AG09319 (cell line): ENCODE measurements at places on chromosomes 11 and 22.

- DNase-seq: no peak
These were observed 16.5 kb downstream of the TPCN2 start for GRCh38 chr11:69065147-69065710.

GRCh38 chr22:19640306-19640705 is 74.0 kb upstream of the SEPTIN5 start:
- no peak for DNase-seq

- no peak for DNase-seq
These were observed 164.5 kb downstream of the LUZP2 start for GRCh38 chr11:24661331-24661730.

DNA sequence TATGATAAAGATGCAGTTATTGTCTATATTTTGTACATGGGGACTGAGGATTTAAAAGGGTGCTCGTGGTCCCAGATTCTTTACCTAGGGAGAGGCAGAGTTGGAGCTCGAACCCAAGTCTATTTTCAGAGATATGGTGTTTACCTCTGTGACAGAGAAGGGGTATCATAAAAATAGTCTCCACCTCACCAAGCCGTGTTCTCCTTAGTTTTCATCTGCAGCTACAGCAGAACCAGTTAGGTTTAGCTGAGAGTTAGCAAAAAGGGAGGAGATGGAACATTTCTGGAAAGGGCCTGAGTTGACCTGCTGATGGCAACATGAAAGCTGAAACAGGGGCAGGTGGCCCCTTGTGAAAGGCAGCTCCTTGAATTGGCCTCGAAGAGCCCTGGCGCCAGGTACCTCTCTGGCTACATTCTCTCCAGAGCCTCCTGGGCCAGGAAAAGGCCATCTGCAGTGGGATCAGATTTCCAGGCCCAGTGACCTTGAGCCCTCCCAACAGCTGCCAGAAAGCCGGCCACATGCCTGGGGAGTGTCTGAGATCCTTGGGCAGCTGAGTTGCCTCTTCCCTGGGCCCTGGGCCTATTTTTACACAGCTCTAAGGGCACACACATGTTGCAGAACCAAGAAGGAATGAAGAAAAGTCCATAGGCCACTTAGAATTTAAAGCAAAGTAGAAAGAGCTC is 136.6 kb downstream of the NAV2 start:
- no peak for DNase-seq

DNA sequence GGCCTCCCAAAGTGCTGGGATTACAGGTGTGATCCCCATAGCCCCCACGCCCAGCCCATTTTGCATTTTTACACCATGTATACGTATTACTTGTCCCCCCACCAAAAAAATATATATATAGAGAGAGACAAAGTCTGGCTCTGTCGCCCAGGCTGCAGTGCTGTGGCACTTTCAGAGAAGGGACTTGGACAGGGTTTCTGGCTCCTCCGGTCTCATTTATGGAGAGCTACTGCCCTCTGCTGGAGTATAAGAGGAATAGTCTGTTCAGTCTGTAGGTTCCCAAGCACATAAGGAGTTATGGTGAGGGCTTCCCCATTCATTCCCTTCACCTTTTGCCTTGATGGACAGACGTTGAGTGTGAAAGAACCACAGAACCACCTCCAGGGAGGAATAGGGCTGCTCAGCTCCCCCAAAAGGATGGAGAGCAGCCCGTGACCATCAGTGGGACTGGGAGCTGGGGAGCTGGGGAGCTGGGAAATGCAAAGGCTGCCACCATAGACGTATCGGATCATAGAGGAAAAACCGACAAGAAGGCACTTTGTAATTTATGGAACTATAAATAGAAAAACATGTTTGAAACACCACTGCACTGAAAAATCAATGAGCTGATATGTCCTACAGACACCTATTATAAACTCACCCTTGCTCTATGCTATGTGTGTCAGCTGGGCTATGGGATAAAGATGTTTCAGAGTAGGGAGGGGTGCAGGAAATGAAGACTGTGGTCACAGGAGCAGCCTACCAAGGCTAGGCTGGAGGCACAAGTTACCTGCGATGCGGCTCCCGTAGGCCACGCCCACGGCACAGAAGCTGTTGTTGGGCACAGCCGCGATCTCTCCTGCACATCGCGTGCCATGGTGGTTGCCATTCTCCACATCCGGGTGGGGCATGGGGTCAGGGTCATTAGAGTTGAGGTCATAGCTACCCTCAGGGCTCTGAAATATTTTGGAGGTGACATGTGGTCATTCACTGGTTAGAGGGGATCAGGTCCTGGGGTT is 5.2 kb downstream of the PCSK7 start:
- DNase-seq: peak; percentile 56

DNA sequence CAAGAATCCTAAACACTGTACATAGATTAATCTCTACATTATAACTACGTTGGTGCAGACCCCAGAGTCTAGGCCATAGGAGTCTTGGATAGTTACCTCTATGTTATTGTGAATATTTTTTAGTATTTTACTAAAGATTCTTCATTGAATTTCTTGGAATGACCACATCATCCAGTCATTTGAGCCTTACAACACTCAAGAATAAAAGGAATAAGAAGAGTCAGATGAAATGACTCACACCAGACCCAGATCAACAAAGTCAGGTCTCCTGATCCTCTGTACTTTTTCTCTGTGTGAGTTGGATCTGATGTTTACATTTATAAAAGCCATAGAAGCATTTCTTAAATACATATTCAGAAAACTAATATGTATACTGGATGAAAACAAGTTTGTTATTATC is 179.2 kb upstream of the ARHGAP20 start:
- no peak for DNase-seq

DNA sequence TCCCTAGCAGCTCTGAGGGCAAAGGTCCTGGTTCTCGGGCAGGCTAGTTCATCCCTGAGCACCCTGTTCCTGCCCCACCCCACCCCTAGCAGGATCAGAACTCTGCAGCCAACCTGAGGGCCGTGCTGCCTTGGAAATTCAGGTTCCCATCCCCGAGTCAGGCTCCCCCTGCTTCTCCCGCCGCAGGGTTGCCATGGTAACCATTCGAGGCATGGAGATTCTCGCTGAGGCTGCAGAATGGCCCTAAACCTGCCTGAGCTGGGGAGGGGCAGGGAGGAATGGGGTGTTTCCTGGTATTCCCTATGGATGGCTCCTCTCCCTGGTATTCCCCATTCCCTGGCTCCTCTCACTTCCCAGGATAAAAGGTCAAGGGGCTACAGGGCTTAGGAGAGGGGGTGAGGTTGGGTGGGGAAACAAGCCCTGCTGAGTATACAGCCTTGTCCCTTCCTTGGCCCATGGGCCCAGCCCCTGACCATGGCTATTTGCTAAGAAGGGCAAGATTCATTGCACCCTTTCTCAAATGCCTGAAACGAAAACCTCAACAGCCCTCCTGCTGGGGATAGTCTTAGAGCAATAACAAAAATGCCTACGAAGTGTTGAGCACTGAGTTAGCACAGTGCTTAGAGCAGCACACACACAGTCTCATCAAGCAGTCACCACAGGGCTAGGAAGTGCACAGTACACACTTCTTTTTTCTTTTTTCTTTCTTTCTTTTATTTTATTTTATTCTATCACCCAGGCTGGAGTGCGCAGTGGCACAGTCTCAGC is 58.7 kb downstream of the CHST1 start:
- no peak for DNase-seq

DNA sequence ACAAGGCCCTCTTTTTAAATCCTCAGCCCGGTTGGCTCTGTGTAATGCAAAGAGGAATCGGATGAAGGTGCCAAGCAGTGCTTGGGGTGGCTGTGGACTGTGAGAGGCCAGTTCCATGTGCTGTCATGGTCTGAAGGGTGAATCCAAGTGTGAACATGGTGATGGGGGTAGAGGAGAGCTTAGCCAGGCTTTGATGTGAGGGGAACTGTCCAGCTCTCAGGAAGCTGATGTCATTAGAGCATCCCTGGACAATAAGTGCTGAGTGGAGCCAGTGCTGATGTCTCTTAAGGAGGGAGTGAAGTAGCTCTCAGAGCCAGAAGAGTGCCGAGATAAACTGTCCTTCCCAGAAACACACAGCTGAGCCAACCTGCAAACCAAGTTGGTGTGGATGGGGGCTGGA is 53.6 kb downstream of the NAV2 start:
- no peak for DNase-seq

DNA sequence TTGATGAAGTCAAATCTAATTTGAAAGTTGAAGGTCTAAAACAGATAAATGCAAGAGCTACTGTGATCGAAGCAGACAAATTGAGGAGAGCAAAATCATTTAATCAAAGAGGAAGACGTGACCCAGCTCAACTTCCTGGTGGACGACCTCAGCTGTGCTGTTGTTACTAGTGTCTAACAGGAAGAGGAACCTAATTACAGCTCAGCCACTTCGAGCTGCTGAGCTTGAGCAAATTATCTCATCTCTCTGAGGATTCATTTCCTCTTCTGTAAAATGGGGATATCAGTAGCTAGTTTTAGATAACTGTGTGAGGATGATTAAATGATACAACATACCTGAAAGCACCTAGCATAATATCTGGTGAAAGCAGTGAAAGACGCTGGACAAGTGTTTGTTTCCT is 48.6 kb upstream of the OLFML1 start:
- no peak for DNase-seq

DNA sequence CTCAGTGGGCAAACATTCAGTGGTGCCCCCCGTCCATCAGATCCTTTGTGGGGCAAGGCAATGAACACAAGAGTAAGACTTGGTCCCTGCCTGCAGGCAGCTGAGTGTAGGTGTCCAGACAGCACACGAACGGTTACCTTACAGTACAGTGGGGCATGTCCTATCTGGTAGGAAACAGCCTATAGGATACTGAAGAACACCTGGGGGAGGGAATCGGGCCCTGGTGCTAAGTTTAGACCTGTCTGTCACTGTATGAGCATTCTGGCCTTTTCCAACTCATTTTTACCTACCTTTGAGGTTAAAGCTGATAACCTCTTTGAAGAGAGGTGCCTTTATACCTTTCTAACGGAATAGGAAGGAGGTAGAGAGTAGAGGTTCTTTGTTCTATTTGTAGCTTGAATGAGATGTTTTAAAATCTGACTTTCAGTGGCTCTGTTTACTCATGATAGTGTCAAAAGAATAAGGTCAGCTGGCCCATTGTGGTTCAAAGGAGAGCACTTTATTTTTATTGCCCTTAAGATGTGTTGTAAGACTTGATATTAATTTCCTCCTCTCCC is 8.9 kb downstream of the ZNRF3 start:
- no peak for DNase-seq

DNA sequence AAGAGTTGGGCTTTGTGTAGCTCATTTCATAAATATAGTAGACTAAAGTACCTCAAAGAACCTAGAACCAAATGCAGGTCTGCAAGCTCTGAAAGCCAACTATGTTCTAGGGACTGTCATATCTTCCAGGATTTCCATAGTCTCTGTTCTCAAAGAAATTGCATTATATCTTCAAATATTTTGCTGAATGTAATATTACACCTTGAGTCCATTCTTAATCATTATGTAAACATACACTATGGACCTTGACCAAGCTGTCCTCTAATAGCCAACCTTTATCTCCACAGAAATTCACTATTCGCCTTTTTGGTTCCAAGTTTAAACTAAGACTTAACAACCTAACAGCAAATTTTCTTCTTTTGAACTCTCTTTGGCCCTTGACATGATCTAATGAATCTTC is 678.7 kb upstream of the ARHGAP42 start:
- DNase-seq: no peak

DNA sequence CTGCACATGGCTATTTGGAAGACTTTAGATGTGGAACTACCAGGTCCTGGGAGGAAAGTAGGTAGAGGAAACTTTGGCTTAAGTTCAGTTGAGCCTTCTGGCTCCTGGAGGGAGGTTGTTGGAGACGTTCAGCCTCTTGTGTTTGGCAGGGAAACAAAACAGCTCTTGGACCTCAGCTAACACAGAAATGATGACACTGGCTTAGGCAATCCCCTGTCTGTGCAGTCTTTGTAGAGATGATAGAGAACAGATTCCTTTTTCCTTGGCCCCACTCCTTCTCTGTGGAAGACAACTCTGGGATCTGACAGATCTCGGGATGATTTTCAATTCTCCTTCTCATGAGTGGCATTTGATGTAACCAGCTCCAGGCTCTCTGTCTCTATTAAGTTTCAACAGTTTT is 428.5 kb downstream of the TMEM135 start:
- no peak for DNase-seq

DNA sequence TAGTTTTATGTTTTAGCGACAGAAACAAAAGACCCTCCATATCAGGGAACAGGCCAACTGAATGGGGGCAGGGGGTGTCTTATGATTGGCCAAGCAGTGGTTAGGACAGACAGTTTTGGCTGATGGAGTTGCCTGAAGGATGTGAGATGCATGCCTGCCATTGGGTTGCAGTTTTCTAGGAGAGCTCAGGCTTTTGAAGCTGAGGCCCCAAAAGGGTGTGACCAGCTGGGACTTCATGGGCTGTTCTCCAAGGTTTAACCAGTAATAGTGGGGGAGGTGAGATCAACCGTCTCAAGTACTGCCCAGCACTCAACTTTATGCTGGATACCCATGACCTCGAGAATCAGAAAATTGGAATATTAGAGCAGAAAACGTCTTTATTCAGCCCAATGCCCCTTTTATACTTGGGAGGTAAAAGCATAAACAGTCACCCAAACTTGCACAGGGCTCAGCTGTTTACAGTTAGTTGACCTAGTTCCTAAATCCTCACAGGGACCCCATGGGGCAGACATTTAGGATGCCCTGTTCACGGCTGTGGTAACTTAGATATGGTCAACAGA is 13.5 kb downstream of the DTX4 start:
- no peak for DNase-seq

DNA sequence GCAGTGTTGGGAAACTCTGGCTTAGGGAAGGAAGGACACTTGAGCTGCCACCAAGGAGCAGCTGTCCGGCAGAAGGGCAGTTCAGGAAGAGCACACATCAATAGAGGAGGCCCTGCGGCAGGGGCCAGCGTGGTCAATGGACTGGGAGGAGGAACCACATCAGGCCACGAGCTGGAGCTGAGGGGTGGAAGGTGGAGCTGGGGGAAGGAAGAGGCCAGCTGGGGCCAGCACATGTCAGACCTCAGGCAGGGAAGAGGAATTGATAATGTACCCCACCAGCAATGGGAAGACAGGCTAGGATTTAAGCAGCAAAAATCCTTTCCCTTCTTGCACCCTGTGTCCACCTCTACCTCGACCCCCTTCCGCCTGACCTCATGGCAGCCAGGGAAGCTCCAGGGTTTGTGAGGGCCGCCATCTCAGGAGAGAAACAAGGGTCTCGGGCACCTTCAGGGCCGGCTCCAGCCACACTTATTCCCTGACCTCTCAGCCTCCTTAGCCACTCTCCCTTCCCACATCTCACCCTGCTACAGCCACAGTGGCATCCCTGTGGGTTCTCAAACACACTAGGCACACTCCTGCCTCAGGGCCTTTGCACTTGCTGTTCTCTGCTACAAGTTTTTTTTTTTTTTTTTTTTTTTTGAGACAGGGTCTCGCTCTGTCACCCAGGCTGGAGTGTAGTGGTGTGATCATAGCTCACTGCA is 157.8 kb upstream of the GRK3 start:
- DNase-seq: no peak

GRCh38 chr22:20312396-20313191 is 7.3 kb downstream of the DGCR6L start:
- DNase-seq: no peak
